ENCODE measurements at places on chromosomes 11 and 22.

GRCh38 chr11:45513821-45514340 is 151.5 kb downstream of the CHST1 start:
- no peak for DNase-seq

DNA sequence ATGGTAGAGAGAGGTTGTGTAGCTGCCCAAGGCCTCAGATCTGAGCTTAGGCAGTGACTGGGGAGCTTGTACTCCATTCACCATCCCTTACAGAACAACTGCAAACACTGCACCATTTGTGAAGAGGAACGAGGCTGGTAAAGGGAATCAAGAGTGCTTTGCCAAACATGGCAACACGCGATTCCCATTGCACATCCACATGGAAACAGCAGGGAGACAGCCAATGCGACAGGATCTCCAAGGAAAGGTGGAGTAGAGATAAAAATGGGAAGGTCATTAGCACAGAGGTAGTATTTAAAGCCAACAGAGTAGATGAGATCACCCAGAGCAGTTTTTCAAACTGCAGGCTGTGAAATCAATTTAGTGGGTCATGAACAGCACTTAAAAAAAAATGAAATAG is 42.0 kb downstream of the TCF20 start:
- peak; percentile 7 for DNase-seq

- DNase-seq, result no peak
Observed at GRCh38 chr11:9203691-9204311, 61.3 kb downstream of the DENND5A start.

DNA sequence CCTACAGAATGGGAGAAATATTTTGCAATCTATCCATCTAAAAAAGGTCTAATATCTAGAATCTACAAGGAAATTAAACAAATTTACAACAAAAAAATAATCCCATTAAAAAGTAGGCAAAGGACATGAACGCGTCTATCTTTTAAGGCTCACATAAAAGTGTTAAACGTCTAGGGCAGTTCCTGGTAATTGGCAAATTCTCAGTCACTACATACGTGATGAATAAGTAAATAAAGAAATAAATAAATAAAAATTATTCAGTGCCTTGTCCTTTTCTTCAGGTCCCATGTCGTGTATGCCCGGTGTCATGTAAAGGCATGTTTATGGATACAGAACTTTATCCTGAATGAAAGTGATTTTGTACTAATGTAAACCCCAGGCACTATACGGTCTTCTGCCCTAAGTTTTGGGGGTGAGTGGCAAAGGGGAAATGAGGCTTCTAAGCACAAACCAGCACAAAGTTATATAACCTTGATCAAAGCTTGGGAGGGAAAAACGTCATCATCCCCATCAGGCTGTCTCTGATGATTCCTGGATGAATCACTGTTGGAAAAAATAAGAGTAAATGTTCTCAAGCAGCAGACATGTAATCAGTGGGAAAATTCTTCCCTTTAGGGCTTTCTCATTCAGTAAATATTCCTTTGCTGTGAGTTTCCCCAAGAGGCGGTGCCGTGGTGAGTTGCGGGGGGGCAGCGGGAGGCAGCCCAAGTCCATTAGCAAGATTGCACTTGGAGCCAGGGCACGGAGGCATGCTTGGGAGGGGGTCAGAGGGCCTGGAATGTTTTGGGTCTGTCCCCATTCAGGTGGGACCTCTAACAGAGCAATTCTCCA is 30.4 kb upstream of the MICAL2 start:
- DNase-seq, result no peak

GRCh38 chr11:61152816-61153592 is 8.2 kb downstream of the VPS37C start:
- DNase-seq, result no peak

GRCh38 chr11:14547440-14547839 is 27.3 kb upstream of the PSMA1 start:
- DNase-seq, result no peak

DNA sequence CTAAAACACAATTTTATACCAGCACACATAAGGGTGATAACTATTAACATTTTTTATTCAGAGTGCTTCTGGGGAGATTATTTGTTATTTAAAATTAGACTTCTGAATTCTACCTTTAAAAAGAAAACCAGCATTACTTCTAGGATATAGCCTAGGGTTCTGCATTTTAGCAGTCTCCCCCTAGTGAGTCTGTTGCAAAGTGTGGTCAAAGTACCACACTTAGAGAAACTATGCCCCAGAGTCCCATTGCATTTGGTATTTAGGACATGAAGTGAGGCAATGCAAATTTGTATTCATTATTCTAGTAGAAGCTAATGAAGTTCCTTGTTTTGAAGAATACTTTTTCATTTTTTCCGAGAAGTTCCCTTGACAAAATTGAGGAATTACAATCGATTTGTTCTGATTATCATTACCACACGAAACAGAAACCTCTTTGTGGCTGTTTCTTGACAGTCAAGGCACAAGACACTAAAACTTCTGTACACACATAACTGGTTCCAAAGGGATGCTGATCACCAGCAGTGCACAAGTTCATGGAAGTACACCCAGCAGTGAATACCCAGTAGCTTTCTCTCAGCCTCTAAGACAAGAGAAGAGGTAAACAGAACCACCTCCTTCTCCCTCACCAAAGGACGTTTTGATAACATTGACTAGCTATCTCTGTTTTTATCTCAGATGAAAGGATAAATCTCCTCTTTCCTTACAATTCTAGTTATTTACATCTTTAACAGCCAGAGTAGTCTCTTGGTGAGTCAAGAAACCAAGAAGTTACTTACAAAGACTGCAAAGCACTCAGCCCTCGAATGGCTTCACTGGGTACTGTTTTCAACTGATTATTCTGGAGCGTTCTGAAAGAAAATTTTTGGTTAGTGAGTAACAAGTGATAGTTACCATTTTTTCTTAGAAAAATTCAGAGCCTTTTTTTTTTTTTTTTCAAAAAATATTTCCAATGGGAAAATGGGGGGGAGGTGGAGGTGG is 27.6 kb upstream of the CCDC34 start:
- no peak for DNase-seq

DNA sequence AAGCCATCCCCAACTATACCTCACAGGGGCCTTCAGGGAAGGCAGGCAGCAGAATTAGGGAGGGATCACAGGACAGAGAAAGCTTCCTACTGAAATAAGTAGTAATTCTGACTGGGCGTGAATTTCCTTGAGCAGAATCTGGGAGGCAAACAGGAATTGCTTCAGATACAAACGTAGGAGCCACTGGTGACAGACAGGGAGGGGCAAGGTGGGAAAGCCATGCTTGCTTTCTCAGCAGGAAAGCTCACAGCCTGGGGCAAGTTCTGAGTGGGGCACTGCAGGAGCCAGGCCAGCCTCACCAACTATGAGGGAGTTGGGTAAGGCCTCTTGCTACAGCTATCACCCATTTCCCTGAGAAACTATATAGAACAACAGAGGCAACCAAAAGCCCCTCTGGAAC is 43.6 kb downstream of the ARHGAP32 start:
- no peak for DNase-seq

DNA sequence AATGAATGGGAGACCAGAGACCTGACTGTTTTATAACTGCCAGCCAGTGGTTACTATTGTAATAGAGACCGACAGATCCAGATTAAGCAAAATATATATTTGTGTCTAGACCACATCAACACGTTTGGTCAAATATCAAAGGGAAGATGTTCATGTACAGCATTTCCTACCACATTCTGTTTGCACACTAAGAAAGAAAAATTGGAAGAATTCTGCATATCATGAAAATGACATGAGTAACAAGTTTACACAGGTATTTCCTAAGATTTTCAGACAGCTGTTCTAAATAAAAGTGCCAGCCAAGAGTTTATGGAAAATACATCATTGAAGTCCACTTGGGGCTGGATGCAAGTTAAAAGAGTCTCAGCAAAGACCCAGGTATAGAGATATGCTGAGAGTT is 145.5 kb upstream of the ANO3 start:
- no peak for DNase-seq

DNA sequence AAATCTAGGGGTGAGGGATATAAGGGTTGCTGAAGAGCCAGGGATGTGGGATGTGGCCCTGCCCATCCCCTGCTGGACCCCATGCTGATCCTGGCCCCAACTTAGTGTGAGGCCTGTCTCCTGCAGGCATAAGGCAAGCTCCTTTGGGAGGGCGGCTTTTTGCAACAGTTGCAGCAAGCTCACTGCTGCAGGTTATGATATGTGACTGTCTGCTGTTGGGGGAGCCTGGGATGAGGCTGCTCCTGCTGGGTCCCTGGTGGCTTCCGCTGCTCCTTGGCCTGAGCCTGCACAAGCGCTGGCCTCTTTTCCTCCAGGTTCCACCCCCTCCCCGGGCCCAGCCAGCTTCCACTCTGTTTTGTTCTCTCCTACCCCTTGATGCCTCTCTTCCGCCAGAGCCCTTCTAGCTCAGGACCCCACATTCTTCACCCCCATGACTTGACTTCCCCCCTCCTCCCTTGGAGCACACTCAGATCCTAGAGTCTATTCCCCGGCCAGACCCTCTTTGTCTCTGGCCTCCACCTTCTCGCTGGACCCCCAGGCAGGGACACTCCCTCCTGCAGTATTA is 35.0 kb upstream of the SYT13 start:
- DNase-seq, result no peak

- DNase-seq, result no peak
Observed at GRCh38 chr11:3169255-3170043, 4.3 kb upstream of the OSBPL5 start.

GRCh38 chr11:1015826-1016545 is 20.5 kb downstream of the MUC6 start:
- DNase-seq, result no peak

- DNase-seq, result no peak
Observed at GRCh38 chr11:10728789-10729472, 22.1 kb upstream of the CTR9 start.

GRCh38 chr22:46754110-46754799 is 8.2 kb upstream of the TBC1D22A start:
- DNase-seq, result no peak

DNA sequence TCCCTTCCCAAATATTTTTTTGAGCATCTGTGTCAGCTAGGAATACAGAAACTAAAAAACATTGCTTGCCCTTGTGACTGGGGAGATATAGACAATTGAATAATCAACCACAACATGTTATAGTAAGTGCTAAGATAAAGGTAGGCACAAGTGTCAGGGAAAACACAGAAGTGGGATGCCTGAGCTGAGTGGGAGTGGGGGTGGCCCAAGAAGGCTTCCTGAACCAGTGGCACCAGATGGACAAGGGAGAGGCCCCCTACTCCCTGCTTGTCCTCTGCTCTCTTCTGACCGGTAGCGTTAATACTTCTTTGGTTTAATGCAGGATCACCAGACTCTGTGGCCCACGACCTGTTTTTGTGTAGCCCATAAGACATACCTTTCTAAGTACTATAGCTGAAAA is 48.8 kb downstream of the PACS1 start:
- no peak for DNase-seq

- DNase-seq, result no peak
Observed at GRCh38 chr11:126352934-126353801, 2.3 kb upstream of the ST3GAL4 start.

DNA sequence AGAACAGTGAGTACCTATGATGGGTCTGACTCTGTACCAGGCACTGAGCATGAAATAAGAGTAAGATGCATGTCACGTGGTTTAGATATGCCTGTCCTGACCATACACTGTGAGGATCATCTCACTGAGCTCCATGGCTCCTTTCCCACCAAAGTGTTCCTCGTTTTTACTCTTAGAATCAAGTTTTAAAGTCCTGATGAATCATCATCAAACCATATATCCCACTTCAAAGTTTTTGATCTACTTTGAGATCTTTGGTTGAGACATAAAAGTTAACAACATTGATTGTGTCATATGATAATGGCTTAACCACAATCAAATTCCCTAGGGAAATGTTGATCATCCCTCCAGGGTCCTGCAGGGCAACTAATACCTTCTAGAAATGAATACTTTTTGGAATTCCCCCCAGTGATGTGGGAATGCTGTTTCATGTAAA is 12.8 kb downstream of the ETS1 start:
- no peak for DNase-seq

GRCh38 chr11:12841946-12842630 is 167.0 kb upstream of the RASSF10 start:
- no peak for DNase-seq

DNA sequence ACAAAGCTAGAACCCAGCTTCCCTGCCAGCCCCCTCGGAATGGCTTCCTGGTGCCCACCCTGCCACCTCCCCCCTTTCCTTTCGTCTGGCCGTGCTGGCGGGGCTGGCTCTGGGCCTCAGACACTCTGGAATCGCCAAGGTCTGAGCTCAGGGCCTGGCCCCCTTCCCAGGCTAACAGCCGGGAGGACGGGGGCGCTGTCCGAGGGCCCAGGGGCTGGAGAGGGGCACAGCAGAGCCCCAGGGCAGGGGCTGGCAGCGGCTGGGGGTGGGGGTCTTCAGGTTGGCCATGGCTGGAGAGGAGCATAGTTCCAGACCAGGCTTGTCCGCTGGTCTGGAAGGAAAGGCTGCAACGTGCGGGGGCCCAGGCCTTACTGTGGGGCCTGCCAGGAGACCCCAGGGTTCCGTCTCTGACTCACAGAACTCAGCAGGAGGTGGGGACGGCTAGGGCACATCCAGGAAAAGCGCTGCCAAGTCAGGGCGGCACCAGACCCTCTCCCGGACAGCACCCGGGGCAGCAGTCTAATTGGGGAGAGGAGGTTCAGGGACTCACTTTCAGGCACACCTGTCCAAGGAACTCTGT is 861 bp upstream of the LTBP3 start:
- peak; percentile 41 for DNase-seq

- DNase-seq, result no peak
Observed at GRCh38 chr11:40425168-40425567, 1034.3 kb downstream of the LRRC4C start.

GRCh38 chr22:42608823-42609361 is 5.8 kb downstream of the POLDIP3 start:
- no peak for DNase-seq

- DNase-seq, result no peak
Observed at GRCh38 chr11:42595876-42596275, 715.9 kb upstream of the API5 start.

DNA sequence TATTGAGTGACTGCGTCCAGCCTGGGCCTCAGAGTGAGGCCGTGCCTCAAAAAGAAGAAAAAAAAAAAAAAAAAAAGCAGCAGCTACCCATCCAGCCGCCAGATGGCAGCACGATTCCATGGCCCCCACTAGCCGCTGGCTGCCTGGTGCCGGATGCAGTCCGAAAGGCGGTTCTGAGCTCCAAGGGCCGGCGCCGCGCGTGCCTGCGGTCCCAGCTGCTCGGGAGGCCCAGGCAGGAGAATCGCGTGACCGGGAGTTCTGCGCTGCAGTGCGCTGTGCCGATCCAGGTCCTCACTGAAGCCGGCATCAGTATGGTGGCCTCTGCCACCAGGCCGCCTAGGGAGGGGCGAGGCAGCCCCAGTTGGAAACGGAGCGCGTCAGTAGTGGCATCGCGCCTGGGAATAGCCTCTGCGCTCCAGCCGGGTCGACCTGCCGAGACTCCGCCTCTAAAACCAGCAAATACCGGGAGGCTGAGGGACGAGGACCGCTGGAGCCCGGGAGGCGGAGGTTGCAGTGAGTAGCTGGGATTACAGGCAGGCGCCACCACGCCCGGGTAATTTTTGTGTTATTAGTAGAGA is 19.3 kb downstream of the SCARF2 start:
- DNase-seq, result peak; percentile 53

DNA sequence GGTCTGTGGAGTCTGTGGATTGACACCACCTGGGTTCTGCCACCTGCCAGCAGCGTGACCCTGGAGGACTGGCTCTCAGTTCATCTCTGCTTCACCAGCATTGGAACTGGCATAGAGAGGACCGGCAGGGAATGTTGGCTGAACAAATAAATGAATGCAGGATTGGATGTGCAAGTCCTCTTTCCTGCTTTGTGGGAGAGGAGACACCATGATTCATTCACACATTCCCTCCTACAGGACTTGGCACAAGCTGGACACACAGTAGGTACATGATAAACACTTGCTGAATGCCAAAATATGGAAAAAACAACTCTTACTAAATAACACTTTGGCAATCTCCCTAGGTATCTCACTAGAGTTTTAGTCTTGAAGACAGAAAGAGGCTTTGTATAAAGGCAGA is 116.6 kb upstream of the NARS2 start:
- no peak for DNase-seq
